GM12878 (cell line): ENCODE measurements at places on chromosomes 2 and 18. TPM values are rescaled to one million over a fixed set of nuclear protein-coding genes. Genes with fewer than 3 reads are reported as not detected.

Gene RNF152
- 0.03 TPM in 2 replicates for total RNA-seq

Gene SERPINB7
- total RNA-seq = not detected in 2 replicates

Gene TMEM200C
- not detected in 2 replicates for total RNA-seq

Gene MBP
- total RNA-seq = 52.5 and 55.8 TPM in 2 replicates

Gene CPS1
- total RNA-seq = 0.77 and 1.0 TPM in 2 replicates

Gene ZSWIM2
- total RNA-seq = not detected in 2 replicates

Gene ZNF407
- 10.3 and 11.6 TPM in 2 replicates for total RNA-seq

Gene SH3RF3
- total RNA-seq = 8.4 and 8.8 TPM in 2 replicates

Gene ECEL1
- 0.08 TPM in 1 of 2 replicates, not detected in the other for total RNA-seq

Gene STARD6
- 0.33 TPM in 1 of 2 replicates, not detected in the other for total RNA-seq

Gene COL4A3
- 4.3 and 5.3 TPM in 2 replicates for total RNA-seq
